ENCODE measurements at places on chromosomes 16 and 17.

DNA sequence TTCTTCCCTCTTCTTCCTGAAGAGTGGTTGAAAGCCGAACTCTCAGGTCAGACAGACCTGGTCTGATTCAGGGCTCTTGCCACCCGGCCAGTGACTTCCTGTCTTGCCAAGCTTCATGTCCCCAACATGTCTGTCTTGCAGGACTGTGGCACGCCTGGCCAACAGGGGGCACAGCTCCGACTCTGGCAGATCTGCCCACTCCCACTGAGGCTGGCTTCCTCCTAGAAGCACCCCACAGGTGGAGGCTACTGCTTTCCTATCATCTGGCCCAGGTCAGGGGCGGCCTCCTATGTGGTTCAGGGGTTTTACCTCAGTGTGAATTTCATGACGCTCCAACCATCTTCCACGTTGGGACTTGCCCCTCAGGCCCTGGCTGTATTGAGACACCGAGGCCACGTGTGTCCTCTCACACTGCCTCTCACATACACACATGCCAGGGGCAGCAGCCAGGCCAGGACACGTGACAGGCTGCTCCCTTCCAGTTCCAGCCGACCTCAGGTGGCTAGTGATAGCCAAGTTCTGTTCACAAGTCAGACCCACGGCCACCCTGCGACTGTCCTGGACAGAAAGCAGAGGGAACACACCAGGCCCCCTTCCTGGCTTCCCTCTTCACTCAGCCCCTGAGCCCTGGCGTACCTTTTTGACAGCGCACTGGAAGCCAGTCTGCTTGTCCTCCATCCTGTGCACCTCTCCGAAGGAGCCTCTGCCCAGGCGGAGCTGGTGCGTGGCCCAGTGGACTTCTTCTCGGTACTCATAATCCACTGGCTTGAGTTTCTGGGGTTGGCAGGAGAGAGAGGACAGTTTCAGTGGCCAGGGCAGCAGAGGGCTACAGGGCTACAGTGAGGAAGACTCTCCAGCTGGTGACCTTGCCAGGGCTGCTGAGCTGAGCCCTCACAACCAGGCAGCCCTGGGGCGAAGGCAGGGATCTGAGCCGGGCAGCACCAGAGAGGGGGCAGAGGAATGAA is 22.6 kb upstream of the SPATA32 start:
- DNase-seq = peak; percentile 19

DNA sequence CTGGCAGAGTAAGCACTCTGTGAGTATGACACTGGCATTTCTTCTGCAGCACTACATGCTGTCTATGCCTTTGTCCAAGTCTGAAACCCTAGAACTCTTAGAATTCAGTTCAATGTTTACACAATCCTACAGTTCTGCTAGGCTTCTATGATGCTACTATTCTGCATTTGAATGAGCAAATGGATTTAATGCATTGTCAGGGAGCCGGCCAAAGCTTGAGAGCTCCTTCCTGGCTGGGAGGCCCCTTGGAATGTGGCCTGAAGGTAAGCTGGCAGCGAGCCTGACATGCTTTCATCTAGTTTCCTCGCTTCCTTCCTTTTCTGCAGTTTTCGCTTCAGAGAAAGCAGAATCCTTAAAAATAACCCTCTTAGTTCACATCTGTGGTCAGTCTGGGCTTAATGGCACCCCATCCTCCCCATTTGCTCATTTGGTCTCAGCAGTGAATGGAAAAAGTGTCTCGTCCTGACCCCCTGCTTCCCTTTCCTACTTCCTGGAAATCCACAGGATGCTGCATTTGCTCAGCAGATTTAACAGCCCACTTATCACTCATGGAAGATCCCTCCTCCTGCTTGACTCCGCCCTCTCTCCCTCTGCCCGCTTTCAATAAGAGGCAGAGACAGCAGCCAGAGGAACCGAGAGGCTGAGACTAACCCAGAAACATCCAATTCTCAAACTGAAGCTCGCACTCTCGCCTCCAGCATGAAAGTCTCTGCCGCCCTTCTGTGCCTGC is at the start of gene CCL2:
CCL2 (plus strand) TSS at position 635 of the 730 bp plus-strand sequence; CDS start at position 700, 65 bp downstream.
- DNase-seq = no peak

DNA sequence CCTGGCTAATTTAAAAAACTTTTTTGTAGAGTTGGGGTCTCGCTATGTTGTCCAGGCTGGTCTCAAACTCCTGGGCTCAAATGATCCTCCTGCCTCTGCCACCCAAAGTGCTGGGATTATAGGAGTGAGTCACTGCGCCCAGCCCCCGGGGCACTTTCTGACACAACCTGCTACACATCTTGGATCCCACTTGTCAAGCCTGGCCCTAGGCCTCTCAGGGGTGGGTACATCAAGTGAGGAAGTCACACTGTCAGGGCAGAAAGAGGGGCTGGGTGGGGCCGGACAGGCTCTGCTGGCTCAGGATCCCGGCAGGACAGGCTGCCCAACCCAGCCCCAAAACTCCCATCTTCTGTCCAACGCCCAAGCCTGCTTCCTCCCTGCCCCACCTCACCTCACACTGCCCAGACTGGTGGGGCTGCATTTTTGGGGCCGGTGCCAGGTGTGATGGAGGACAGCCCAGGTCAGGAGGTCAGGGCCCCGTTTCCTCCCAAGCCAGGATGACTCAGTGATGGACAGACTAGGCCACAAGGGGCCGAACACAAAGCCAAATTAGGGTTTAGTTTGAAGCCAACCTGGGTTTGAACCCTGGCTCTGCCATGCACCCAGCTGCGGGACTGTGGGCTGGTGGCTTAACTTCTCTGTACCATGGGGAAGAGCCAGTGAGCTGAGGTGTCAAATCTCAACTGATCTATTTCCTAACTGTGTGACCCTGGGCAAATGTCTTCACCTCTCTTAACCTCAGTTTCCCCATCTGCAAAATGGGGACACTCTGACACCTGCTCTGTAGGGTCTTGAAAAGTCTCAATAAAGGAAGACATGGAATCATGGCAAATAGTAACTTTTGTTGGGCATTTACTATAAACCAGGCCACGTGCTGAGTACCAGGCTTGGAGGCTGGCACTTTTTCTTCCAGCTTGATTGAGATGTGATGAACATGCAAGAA is 8.9 kb upstream of the PPL start:
- no peak for DNase-seq

- DNase-seq = peak; percentile 65
These were observed at the start of gene ZNF598 for GRCh38 chr16:2009791-2010510. Gene ZNF598 (minus strand): TSS chr16:2009821.

DNA sequence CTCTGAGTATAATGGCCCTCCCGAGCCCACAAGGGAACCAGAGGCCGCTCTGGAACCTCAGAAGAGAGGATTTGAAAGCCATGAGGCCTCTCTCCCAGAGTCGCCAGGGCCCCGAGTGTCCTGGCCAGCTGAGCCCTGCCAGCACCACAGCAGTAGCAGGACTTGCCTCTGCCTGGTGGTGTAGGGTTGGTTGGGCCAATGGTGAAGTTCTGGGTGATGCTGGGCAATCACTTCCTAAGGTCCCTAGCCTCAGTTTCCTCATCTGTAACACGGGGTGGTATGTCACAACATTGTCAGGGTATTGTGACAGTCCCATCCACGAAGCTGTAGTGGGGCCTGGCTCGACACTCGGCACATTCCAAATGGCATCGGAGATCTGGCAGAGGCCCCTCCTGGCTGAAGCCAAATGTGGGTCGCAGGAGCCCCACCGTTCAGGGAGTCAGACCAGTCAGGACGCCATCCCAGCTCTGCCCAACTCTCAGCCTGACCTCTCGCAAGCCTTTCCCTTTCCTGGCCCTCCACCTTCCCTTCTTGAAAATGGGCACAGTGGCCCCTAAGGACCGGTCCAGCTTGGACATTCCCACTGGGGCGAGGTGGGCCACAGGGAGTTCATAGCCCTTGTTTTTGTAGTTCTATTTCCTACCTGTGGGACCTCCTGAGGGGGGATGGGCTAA is 1.7 kb downstream of the NATD1 start:
- DNase-seq = no peak

All from stimulated activated naive CD4-positive, alpha-beta T cell (primary cell).